Activated naive CD4-positive, alpha-beta T cell treated with anti-CD3 and anti-CD28 coated beads for 36 hours (primary cell): ENCODE measurements at places on chromosomes 5 and 9. TPM values are rescaled to one million over a fixed set of nuclear protein-coding genes. Genes with fewer than 3 reads are reported as not detected.
A peak's percentile ranks its signal among the peaks of the same experiment; 100 is the strongest.

- no peak for DNase-seq
Measured at GRCh38 chr5:106399391-106399790, 1271.3 kb downstream of the EFNA5 start.

- no peak for DNase-seq
Measured at GRCh38 chr5:76165711-76166374, 82.7 kb downstream of the SV2C start.

GRCh38 chr5:131224387-131225201 is 39.3 kb upstream of the CDC42SE2 start:
- DNase-seq, result peak; percentile 30

DNA sequence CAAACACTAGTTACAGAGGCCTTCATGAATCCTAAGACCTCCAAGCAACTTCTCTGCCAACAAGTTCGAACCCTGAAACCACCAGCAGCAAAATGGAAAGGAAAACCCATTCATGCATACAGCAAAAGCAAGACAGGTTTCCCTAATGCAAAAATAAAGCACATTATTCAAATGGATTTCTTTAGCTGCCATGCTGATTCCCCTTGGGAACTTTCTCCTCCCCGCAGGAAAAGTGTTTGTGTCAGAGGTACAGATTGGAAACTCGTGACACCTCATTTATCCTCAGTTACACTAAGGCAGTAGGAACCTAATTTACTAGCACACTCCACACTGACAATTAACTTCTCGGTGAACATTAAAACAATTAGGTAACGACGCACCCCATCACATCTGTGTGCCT is 63.4 kb downstream of the TLE1 start:
- DNase-seq, result no peak

The SLC6A3 gene
- total RNA-seq, result not detected

GRCh38 chr9:134189145-134189469 is 24.7 kb upstream of the RNU6ATAC start:
- DNase-seq, result no peak

GRCh38 chr5:449151-449550 is 6.2 kb downstream of the EXOC3 start:
- no peak for DNase-seq

GRCh38 chr5:64210866-64211265 is 45.2 kb downstream of the RNF180 start:
- no peak for DNase-seq

The CD14 gene
- total RNA-seq, result 0.14 TPM

The HMCN2 gene
- total RNA-seq, result not detected

DNA sequence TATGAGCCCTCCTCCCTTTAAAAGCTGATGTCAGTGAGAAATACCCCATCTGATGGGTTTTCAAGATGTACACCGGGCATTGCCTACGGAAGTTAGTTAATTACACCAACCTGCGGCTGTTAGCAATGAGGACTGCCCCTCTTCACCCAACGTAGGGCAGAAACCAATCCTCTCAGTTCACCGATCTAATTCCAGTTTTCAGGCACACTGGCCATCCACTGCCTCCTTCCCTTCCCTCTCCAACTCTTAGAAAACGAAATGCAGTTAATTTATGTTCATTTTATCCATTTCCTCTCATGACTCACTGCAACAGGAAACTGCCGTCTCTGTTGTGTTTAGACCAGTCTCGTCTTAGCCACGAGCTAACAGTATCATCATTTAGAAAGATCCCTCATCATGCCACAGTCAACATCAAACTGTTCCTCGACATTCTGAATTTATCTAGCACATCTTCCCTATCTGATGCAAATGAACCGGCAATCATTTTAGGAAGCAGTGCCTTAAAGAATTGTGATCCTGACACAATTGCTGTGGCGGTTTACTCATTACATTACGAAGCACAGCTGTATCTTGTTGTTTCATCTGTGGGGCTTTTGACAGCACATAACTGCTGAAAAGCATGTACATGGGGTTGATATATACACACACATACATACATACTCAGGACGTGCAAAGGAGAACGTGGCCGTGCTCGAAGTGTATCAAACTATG is 168.6 kb downstream of the EFNA5 start:
- DNase-seq, result no peak

DNA sequence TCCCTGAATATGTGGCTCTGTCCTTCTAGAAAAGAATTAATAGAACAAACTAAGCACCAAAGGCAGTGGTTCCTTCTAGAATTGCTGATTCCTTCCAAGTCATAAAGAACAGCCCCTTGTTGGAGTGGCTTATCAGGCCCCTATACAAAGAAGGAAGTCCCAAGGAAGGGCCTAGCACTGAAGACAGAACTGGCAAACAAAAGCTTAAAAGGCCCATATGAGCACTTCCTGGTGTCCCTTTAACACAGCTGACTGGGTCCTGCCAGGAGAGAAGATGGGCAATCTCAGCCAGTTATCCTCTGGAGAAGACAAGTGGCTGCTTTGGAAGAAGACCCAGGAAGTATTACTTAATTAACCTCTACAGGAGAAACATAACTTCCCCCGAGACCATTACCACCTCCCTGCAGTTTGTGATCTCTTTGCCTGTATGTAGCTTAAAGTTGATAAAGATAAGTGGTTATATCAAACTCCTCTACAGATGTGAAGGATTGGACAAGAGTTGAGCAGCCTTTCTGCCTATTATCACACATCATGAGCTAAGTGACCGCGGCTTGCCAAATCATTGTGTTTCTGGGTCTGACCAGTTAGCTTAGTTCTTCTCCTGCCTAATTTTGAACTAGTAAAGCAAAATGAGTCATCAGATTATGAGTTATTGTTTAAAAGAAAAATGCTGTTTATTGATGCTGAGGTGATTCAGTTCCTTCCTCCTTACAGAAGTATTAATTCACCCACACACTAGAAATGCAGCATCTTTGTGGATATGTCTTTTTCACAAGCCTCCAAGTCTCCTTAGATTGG is 13.3 kb upstream of the STING1 start:
- DNase-seq, result peak; percentile 46

- no peak for DNase-seq
Measured at GRCh38 chr9:87554976-87555375, 57.3 kb downstream of the DAPK1 start.

GRCh38 chr9:86515221-86515620 is 161.0 kb upstream of the TUT7 start:
- no peak for DNase-seq

The ADGRV1 gene
- total RNA-seq, result not detected

DNA sequence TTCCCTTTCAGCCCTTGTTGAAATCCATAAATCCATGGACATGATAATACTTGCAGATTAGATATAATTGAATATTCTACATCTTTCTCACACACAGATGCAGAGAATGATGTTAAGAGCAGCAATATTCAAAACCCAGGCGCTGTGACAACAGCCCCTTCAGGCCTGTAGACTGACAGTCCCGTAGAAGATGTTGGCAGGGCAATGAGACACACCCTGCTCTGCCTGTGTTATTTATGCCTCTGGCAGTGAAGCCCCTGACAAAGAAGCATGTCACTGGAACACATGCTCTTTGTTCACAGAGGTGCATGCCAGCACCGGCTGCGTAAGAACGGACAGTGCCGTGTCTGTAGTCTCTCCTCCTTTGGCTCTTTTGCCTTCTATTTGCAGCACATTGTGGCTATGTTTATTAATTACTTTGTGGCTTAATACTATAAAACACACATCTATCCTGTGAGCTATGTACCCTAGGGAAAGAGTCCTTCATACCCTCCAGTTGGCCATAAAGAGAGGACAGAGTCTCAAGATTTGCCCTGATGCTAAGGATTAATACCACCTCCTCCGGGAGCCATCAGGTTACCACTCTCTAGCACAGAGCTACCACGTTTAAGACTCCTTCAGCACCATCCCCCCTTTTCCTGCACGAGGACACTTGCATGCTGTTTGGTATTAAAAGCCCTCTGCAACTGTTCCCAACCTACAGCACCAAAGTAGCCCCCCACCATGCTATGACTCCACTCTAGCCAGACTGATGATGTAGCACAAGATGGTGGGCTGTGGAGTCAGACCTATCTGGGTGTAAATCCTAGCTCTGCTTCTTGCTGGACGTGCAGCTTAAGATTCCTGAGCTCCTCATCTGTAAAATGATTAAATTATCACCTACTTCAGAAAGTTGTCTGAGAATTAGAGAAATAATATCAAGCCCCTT is 2.0 kb upstream of the ANP32B start:
- no peak for DNase-seq

The TTC33 gene
- 27.4 TPM for total RNA-seq

DNA sequence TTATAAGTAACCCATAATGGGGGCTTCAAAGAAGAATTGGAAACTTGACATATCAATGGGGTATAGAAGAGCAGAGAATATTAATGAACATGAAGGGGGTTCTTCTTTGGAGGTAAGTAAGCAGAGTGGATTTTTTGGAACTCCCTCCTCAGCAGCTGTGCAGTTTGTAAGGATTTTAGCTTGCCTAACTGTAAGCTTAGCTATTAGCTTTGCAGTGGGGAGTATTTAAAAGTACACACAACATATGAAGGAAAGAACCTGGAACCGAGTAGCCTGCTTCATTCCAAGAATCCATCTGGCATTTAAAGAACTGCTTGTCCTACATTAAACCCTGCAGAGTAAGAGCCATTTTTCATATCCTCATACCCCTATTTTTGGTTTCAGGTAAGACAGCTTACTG is 2.2 kb upstream of the PBX3 start:
- no peak for DNase-seq

The GPR151 gene
- not detected for total RNA-seq

- no peak for DNase-seq
Measured at GRCh38 chr9:38338342-38339018, 54.0 kb upstream of the ALDH1B1 start.

- no peak for DNase-seq
Measured at GRCh38 chr9:93051680-93052089, 6.8 kb upstream of the SUSD3 start.

DNA sequence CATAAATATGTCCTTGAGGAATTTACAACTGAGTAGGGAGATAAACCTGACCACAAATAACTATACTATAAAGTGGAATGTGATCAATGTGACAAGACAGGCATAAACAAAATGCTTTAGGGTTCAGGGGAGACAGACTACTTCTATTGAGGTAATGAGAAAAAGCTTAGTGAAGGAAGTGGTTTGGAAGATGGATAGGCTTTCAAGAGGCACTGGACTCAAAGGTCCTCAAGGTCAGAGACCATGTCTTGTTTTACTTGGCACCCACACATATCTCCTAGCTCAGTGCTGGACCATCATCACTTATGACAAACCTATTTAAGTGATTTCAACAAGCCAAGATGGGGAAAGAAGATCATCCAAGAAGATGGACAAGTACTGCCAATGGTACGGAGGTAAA is 257.8 kb downstream of the BNC2 start:
- no peak for DNase-seq

DNA sequence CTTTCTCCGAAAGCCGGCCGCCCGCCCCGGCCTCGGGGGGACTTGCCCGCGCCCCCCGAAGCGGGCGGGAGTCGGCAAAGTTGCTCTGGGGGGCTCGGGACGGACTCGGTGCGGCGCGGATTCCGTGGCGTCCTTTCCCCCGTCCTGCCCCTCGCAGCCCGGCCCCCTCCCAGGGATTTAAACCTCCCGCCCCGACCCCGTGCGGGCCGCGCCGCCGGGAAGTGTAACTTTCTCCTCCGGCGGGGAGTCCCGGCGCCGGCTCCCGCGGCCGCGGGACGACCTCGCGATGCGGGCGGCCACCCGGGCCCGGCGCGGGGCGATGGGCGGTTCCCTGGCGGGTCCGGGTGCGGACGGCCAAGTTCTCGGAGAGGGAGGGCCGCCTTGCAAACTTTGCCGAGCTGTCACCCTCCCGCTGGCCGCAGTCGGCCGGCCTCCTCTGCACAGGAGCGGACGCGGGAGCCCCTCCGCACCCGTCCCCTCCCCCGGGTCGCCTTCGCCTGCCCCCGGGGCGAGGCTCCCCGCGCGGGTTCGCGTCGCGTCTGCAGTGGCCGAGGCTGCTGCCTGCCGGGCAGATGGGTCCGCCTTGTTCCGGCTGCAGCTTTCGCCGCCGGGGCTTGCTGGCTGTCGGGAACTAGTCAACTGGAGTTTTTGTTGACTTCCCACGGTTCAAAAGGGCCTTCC is 732 bp downstream of the PBX3 start:
- DNase-seq, result peak; percentile 16

The LHX2 gene
- total RNA-seq, result not detected

- DNase-seq, result no peak
Measured at GRCh38 chr9:136541179-136541578, 4.7 kb downstream of the NOTCH1 start.

- DNase-seq, result no peak
Measured at GRCh38 chr5:93385655-93386054, 195.4 kb downstream of the NR2F1-AS1 start.

The TMEFF1 gene
- 0.26 TPM for total RNA-seq

GRCh38 chr9:111068771-111069170 is 30.5 kb upstream of the LPAR1 start:
- no peak for DNase-seq

- no peak for DNase-seq
Measured at GRCh38 chr5:159605585-159605984, 275.3 kb upstream of the IL12B start.

- DNase-seq, result no peak
Measured at GRCh38 chr5:104541141-104541785, 978.7 kb upstream of the NUDT12 start.

GRCh38 chr9:91758491-91758981 is 191.5 kb downstream of the ROR2 start:
- peak; percentile 49 for DNase-seq

DNA sequence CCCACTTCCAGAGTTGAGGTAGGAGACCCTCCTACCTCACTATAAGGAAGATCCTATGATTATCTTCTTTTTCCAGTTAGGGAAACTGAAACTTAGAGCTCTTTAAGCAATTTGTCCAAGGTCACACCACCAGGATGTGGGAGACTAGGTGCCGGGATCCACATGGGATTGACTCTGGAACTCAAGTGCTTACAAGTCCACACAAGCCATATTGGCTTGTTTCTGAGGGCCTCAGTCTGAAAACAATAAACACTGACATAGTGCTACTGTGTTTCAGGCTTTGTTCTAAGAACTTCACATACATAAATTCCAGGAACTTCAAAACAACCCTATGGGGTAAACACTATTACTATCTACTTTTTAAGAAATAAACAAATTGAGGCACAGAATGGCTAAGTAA is 481.3 kb downstream of the ZSWIM6 start:
- no peak for DNase-seq

- no peak for DNase-seq
Measured at GRCh38 chr9:133793471-133793870, 55.3 kb upstream of the SARDH start.

The HAVCR1 gene
- 0.17 TPM for total RNA-seq

- DNase-seq, result no peak
Measured at GRCh38 chr9:126953041-126953809, 38.6 kb downstream of the RALGPS1 start.

The GARIN3 gene
- total RNA-seq, result 3.8 TPM

The PHF24 gene
- total RNA-seq, result not detected

The FOXB2 gene
- not detected for total RNA-seq

DNA sequence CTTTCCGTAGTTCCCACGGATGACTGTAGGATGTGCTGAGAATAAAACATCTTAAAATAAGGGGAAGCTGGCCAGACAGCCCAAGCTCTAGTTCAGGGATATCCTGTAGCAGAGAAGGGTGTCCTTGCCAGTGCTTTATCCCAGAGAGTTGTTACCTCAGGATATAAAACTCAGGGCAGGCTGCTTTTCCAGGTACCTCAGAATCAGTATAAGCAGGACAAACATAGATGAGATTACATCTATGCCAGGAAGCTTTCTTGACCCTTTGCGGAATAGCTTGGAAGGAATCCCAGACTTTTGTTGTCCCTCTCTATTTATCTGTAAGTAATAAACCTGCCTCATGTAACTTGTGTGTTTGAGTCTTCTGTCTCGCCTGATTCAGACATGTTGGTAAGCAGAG is 565.7 kb downstream of the PRDM9 start:
- DNase-seq, result no peak

- DNase-seq, result no peak
Measured at GRCh38 chr9:99557816-99558215, 263.9 kb upstream of the NR4A3 start.

The SPATA31C1 gene
- not detected for total RNA-seq
